Heart right ventricle (tissue), 16 donors: ENCODE measurements at places on chromosomes 16 and 17. TPM values are rescaled to one million over a fixed set of nuclear protein-coding genes. Genes with fewer than 3 reads are reported as not detected.

- DNase-seq: no peak
- peaks cover 5% of the 10 kb centered on the region for H3K4me1 ChIP-seq
- H3K4me3 ChIP-seq: no peak overlapping the region
- no peaks in the 10 kb centered on the region for H3K36me3 ChIP-seq
Observed at GRCh38 chr17:67575325-67575724, 142.4 kb upstream of the NOL11 start.

DNA sequence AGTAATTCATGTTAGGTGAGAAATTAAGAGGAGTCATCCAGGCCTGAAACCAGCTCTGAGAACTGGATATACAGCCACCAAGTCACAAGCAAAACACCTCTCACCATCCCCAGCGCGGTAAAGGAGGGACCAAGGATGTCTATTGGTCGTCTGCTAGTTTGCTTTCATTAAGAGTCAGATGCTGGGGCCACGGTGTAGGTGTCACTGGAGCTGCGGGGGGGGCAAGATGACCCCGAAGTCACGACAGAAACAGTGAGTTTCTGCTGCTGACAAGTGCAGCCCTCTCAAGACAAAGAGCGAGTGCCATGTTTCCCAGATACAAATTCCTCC is 790 bp downstream of the NCBP3 start:
- no peak for DNase-seq
- peaks cover 8% of the 10 kb centered on the region for H3K4me1 ChIP-seq
- peak overlapping the region; percentile 83 for H3K4me3 ChIP-seq

- peaks cover 17% of the 10 kb centered on the region for H3K4me1 ChIP-seq
- no peak overlapping the region for H3K4me3 ChIP-seq
- H3K27ac ChIP-seq: no peak overlapping the region
- no peaks in the 10 kb centered on the region for H3K27me3 ChIP-seq
Observed at GRCh38 chr17:66542129-66542966, 239.9 kb downstream of the PRKCA start.

DNA sequence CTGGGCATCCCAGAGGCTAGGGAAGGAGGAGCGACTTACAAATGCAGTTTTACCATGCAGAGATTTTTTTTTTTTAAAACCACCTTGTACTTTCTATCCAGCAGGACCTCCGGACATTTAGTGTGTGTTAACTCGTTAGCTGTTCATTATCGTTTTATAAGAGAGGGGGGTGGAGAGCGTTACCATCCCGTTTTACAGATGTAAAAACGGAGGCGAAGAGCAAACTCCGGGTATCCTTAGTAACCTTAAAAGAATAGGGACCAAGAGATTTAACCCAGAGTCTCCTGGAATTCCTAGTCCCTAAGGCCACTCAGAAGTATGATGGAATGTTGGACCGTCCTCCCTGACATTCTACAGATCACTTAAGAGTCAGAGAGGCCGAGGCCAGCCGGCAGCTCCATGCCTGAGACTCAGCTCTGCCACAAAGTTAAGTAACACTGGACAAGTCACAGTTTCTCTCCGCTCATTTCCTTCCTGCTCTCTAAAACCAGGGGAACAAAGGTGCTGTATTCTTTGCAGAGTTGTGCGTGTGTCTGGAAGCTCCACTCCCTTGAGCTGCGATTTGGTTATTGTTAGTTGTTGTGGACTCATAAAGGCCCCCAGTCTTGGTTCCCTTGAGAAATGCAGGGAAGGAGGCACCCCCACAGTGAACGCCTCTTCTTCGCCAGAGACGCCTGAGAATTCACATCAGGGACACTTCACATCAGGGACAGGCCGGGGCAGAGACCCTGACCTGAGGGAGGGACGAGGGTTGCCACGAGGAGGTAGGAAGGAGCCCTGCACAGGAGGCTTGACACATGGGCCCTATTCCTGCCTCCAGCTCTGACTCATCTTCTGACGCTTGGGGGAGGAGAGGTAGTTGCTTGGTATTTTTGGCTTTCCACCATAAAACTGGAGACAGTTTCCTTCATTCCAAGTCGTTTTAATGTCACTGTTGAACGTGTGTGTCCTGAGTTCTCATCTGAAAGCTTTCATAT is 1.2 kb downstream of the DUSP14 start:
- no peaks in the 10 kb centered on the region for H3K27me3 ChIP-seq
- peak overlapping the region; percentile 95 for H3K4me3 ChIP-seq
- H3K36me3 ChIP-seq: no peaks in the 10 kb centered on the region
- H3K4me1 ChIP-seq: peaks cover 42% of the 10 kb centered on the region
- no peak for DNase-seq
- H3K27ac ChIP-seq: peak overlapping the region; percentile 85

DNA sequence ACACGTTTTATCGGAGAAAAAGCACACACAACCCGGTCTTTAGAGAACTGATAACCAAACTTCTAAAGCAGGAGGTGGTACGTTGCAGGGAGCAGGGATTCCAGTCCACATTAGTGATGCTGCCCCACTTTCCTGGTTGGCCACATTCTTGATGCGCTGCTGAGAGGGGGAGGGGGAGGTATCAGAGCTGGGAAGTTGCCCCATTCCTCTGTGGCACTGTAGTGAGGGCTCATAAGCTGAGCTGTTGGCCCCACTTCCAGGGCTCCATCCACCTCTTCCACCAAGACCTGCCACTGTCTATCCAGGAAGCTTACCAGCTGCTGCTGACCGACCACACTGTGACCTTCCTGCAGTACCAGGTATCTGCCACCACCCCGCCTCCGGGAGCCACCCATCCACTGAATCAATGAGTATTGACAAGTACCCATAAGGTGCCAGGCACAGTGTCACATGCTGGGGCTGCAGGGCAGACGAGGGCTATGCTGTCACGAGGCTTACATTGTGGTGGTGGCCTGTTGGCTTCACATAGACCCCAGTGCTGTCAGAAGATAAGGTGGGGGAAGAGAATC is 1.1 kb downstream of the TSEN54 start:
- H3K4me1 ChIP-seq: peaks cover 35% of the 10 kb centered on the region
- H3K27me3 ChIP-seq: no peaks in the 10 kb centered on the region
- peaks cover 38% of the 10 kb centered on the region for H3K36me3 ChIP-seq
- H3K27ac ChIP-seq: no peak overlapping the region

DNA sequence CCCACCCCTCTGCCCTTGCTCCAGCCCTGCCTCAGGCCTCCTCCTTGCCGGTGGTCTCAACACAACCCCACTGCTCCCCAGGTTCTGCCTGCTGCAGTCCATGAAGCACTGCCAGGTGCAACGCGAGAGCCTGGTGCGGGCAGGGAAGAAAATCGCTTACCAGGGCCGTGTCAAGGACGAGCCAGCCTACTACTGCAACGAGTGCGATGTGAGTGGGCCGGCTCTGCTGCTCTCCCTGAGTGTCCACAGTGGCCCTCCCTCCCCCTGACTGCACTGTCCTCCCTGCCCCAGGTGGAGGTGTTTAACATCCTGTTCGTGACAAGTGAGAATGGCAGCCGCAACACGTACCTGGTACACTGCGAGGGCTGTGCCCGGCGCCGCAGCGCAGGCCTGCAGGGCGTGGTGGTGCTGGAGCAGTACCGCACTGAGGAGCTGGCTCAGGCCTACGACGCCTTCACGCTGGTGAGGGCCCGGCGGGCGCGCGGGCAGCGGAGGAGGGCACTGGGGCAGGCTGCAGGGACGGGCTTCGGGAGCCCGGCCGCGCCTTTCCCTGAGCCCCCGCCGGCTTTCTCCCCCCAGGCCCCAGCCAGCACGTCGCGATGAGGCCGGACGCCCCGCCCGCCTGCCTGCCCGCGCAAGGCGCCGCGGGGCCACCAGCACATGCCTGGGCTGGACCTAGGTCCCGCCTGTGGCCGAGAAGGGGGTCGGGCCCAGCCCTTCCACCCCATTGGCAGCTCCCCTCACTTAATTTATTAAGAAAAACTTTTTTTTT is 1.8 kb upstream of the TMEM88 start:
- peak overlapping the region; percentile 91 for H3K27ac ChIP-seq
- H3K4me3 ChIP-seq: peak overlapping the region; percentile 60
- peaks cover 47% of the 10 kb centered on the region for H3K4me1 ChIP-seq
- no peaks in the 10 kb centered on the region for H3K27me3 ChIP-seq
- no peak for DNase-seq

GPR142 gene
- total RNA-seq: not detected
